ENCODE measurements at places on chromosomes 4 and X. TPM values are rescaled to one million over a fixed set of nuclear protein-coding genes. Genes with fewer than 3 reads are reported as not detected.

The GABRB1 gene
- 0.79 TPM for total RNA-seq

DNA sequence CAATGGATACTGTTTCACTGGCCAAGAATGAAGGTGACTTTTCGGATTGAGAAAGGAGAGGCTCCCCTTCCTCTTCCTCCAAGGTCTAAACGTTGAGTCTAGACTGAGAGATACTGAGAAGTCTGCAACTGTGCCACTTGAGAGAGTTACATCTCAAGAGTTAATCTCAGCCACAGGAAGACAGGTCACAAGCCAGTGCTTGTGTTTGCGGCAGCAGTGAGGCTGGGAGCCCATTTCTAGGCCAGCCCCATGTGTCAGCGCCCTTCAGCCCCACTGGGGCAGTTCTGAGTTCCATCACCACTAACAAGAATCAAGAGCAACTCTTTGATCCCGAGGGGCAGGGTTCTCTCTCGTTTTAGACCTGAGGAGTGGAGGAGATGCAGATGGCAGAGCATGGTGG is 7.3 kb upstream of the SEC24D start:
- H3K4me1 ChIP-seq = no peaks in the 10 kb centered on the region
- H3K27me3 ChIP-seq = no peaks in the 10 kb centered on the region
- no peak for DNase-seq
- H3K36me3 ChIP-seq = no peaks in the 10 kb centered on the region

DNA sequence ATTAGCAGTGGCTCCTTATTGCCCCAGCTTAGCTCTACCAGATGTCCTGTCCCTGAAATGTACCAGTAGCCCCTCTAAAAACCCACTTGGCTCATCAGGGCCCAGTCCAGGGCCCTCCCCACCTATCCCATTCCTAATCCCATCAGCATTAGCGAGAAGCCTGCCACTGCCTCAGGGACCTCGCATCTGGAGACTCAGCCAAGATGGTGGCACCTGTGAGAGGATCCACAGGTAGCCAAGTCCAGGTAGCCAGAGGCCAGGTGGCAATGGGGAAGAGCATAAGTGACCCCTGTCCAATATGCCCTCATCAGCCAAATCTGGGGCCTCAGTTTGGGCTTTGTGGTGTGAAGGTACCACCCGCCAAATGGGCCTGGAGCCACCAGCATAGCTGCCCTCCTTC is 97.7 kb downstream of the MAMLD1 start:
- H3K4me1 ChIP-seq = no peaks in the 10 kb centered on the region
- H3K36me3 ChIP-seq = no peaks in the 10 kb centered on the region
- H3K27me3 ChIP-seq = no peaks in the 10 kb centered on the region
- H3K4me3 ChIP-seq = no peak overlapping the region
- DNase-seq = no peak

DNA sequence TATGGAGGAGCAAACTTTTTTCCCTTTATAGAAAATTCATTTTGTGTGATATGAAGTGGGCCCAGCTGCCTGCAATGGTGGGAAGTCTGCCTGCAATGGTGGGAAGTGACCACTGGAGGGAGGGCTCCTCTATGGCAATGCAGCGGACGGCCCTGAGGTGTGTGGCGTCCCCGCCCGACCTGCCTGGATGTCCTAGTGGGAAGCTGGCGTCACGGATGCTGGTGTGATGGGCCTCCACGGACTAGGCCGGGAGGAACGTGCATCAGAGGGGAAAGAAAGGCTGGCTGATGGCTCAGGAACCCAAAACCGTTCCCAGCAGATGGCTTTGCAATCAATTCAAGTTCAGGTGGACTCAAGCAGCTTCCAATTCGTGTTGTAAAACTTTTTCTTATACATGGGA is 177.9 kb downstream of the AFAP1 start:
- H3K4me3 ChIP-seq = no peak overlapping the region
- H3K36me3 ChIP-seq = no peaks in the 10 kb centered on the region
- H3K27me3 ChIP-seq = no peaks in the 10 kb centered on the region
- peak; percentile 83 for DNase-seq

DNA sequence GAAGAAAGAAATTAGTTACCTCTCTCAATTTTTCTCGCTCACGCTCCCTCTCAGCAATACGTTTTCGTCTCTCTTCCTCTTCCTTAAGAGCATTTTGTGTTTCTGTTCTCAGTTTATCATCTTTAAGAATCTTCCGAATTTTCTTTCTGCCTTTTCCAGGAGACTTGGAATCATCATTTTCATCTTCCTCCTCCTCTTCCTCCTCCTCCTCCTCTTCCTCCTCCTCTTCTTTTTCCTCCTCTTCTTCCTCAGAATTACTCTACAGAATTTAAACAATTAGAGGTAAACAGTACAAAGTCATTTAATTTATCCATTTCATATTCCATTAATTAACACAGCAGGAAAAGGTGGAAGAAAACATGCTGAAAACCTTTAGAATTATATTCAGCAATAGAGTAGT is 133.9 kb downstream of the ATRX start:
- H3K36me3 ChIP-seq = no peaks in the 10 kb centered on the region
- no peak overlapping the region for H3K27ac ChIP-seq
- H3K4me1 ChIP-seq = no peaks in the 10 kb centered on the region
- no peak for DNase-seq
- H3K27me3 ChIP-seq = no peaks in the 10 kb centered on the region

DNA sequence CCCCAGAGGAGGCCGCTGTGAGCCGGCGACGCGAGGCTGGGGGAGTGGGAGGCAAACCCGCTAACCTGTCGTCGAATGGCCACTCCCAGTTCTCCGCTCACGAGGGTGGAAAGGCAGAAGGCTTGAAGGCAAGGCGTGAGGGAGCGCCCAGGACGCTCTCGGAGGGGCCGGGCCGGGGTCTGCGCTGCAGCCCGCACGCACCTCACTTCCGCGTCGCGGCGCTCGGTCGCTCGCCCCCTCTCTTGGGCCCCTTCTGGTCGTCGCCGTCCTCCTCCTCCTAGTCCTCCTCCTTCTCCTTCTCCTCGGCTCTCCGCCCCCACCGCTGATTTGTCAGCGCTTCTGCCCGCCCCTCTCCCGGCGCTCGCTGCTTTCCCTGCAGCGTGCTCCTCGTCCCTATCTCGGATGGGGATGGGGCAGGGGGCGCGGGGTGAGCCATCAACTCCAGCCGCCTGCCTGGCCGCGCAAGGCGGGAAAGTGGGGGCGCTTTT is at the start of gene SNCA:
SNCA (minus strand) TSS at position 265 of the 488 bp plus-strand sequence. CDS start 1,494 bp downstream, outside the sequence.
- no peaks in the 10 kb centered on the region for H3K36me3 ChIP-seq
- H3K4me1 ChIP-seq = no peaks in the 10 kb centered on the region
- H3K4me3 ChIP-seq = peak within 1 kb of the TSS; percentile 64
- DNase-seq = peak; percentile 93
- H3K27ac ChIP-seq = no peak within 1 kb of the TSS
- H3K27me3 ChIP-seq = peaks cover 2% of the 10 kb centered on the region

DNA sequence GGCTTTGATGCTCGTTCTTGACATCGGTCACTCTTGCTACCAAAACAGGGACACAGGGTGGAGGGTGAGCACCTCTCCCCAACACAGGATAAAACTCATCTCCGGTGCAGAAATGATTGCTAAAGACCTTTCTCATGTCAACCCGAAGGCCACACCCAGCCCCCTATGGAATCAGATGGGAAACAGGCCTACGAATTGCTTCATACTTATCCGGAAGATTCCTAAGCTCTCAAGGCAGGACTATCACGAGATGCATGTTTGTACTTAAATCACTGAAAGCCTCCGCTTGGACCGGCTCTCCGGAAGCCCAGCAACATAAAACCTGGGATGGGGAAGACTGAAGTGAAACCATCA is 74.9 kb downstream of the MTMR1 start:
- no peaks in the 10 kb centered on the region for H3K4me1 ChIP-seq
- H3K27ac ChIP-seq = no peak overlapping the region
- H3K4me3 ChIP-seq = no peak overlapping the region

DNA sequence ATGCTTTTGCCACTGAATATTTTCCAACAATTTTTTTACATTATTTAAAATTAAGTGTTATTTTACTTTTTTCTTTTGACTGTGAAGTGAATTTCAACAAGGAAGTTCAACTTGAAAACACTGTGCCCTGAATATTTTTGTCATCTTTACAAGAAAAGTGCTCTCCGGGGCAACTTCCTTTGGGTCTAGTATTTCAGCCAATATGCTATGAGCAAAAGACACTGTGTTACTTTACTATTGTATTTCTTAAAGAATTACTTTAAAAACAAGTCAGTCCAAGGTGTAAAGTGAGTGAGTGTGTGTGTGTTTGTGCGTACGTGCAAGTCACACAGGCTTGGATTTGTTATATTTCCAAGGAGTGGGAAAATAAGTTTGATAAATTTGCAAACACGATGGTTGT is 7.6 kb upstream of the USP53 start:
- H3K36me3 ChIP-seq = no peaks in the 10 kb centered on the region
- no peak overlapping the region for H3K4me3 ChIP-seq
- no peak for DNase-seq
- H3K27me3 ChIP-seq = no peaks in the 10 kb centered on the region
- peaks cover 4% of the 10 kb centered on the region for H3K4me1 ChIP-seq

DNA sequence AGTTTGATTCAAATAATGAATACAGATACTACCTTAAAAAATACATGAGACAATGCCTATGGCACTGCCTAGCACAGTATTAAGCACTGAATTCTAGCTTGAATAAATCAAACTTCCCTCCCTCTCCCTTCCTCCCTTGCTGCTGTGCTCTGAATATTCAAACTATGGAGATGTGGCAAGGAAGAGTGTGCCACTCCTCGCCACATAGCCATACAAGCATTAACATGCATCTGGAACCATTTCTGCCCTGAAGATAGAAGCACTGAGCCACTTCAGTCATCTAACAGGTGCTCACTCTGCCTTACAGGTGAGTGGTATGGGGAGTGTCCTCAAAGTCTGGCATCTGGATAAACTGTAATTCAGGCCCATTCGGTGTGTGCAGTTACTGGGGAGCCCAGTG is 276.9 kb downstream of the ARHGAP24 start:
- no peaks in the 10 kb centered on the region for H3K36me3 ChIP-seq
- no peak for DNase-seq
- no peak overlapping the region for H3K4me3 ChIP-seq
- H3K27ac ChIP-seq = no peak overlapping the region
- no peaks in the 10 kb centered on the region for H3K27me3 ChIP-seq
- no peaks in the 10 kb centered on the region for H3K4me1 ChIP-seq

The CTAG2 gene
- 0.28 TPM for total RNA-seq

DNA sequence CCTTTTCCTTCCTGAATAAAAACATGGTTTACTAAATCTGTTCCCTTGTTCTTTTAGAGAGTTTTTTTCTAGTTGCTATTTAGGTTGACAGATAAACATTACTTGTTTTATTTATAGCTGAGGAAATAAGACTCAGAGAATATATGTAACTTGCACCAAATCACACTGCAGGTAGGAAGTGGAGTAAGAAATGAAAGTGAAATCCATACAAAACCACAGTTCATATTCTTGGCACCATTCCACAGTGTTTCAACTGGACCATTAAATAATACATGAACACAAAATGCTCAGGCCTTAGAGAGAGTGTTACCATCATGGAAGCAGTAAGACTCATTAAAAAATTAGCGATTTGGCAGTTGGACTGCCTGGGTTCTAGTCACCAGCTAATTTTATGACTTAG is 326.9 kb upstream of the SLIT2 start:
- no peak overlapping the region for H3K27ac ChIP-seq
- peak; percentile 29 for DNase-seq
- no peaks in the 10 kb centered on the region for H3K4me1 ChIP-seq

The AR gene
- 13.6 TPM for total RNA-seq

The TRIM2 gene
- 122 TPM for total RNA-seq

The WAS gene
- 14.2 TPM for total RNA-seq

DNA sequence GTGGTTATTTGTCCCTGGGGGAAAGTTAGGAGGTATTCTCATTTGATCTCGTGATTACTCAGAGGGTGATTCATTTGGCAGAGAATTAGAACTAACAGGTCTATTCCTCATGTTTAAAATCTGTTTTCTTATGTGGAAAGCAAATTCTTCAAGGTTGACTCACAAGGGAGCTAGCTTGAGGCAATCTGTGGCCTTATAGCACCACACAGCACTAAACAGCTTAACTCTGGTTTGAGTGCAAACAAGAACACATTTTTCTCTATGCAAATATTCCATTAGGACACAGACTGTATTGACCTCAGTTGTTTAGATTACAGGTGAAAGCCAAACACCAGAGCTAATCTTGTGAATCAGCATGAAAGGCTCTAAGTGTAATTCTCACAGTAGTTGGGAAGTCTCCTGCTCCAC is 694.4 kb upstream of the POU3F4 start:
- H3K4me1 ChIP-seq = no peaks in the 10 kb centered on the region
- H3K4me3 ChIP-seq = no peak overlapping the region
- no peaks in the 10 kb centered on the region for H3K27me3 ChIP-seq
- H3K36me3 ChIP-seq = no peaks in the 10 kb centered on the region

The MAGEA11 gene
- not detected for total RNA-seq

The MAGEE2 gene
- total RNA-seq = not detected

DNA sequence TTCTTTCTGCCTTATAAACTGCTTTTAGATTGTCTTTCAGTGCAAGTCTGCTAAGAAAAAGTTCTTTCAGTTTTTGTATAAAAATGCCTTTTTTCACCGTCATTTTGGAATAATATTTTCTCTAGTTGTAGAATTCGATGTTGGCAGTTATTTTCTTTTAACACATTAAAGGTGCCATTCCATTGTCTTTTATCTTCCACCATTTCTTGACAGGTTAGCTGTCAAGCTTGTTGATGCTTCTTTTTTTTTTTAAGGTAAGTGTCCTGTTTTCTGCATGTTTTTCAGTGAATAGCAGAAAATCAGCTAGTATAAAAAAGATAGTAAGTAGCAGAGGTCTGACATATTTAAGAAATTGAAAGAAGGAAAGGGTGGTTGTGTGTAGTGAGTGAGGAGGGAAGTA is 118.5 kb upstream of the NPFFR2 start:
- no peak overlapping the region for H3K27ac ChIP-seq
- no peaks in the 10 kb centered on the region for H3K36me3 ChIP-seq
- H3K4me1 ChIP-seq = no peaks in the 10 kb centered on the region

The PTCHD1 gene
- 0.63 TPM for total RNA-seq

The ZNF674 gene
- total RNA-seq = 6.3 TPM

GRCh38 chr4:72489267-72489666 is 79.8 kb downstream of the ADAMTS3 start:
- H3K4me1 ChIP-seq = no peaks in the 10 kb centered on the region
- H3K4me3 ChIP-seq = no peak overlapping the region
- no peaks in the 10 kb centered on the region for H3K27me3 ChIP-seq
- no peak for DNase-seq
- no peaks in the 10 kb centered on the region for H3K36me3 ChIP-seq
